ENCODE measurements at places on chromosomes 6 and 20. TPM values are rescaled to one million over a fixed set of nuclear protein-coding genes. Genes with fewer than 3 reads are reported as not detected.

ZKSCAN8 gene
- 29.8 TPM for total RNA-seq

WFDC8 gene
- not detected for total RNA-seq

NQO2 gene
- 32.7 TPM for total RNA-seq

MRPL18 gene
- 60.5 TPM for total RNA-seq

E2F1 gene
- 64.5 TPM for total RNA-seq

C6orf163 gene
- total RNA-seq, result 2.7 TPM

HLA-F gene
- total RNA-seq, result 275 TPM

FARS2 gene
- total RNA-seq, result 23.9 TPM

STK38 gene
- total RNA-seq, result 30.7 TPM

XRN2 gene
- total RNA-seq, result 77.9 TPM

RTF2 gene
- 80.8 TPM for total RNA-seq

COL11A2 gene
- 3.2 TPM for total RNA-seq

UST gene
- total RNA-seq, result 1.6 TPM

ZNF391 gene
- 10.1 TPM for total RNA-seq

MSH5 gene
- total RNA-seq, result 98.4 TPM

GJA10 gene
- total RNA-seq, result not detected

KHDC1 gene
- total RNA-seq, result 3.4 TPM

C6orf52 gene
- total RNA-seq, result 2.7 TPM

DNMT3B gene
- 2.6 TPM for total RNA-seq

CALHM6 gene
- total RNA-seq, result 5.3 TPM

KIF25 gene
- 0.34 TPM for total RNA-seq

SLC9A8 gene
- 19.0 TPM for total RNA-seq

GRM1 gene
- total RNA-seq, result not detected

DSP gene
- total RNA-seq, result 0.32 TPM

ZNF334 gene
- total RNA-seq, result 1.5 TPM

TXNDC5 gene
- total RNA-seq, result 40.3 TPM

RARS2 gene
- total RNA-seq, result 23.2 TPM

SNAI1 gene
- 1.3 TPM for total RNA-seq

Measured in activated T-cell treated with anti-CD3 and anti-CD28 coated beads, Interleukin-2, amount 50 U/mL, for 72 hours (primary cell).